ENCODE measurements at places on chromosomes 13 and 19.

- no peak overlapping the region for H3K27ac ChIP-seq
- H3K4me3 ChIP-seq = no peak overlapping the region
- DNase-seq = no peak
- H3K36me3 ChIP-seq = no peaks in the 10 kb centered on the region
- peaks cover 22% of the 10 kb centered on the region for H3K27me3 ChIP-seq
- H3K4me1 ChIP-seq = peaks cover 6% of the 10 kb centered on the region
These were observed 16.4 kb downstream of the TDRD12 start for GRCh38 chr19:32735936-32736335.

GRCh38 chr13:24251525-24251924 is 57.9 kb upstream of the C1QTNF9 start:
- no peak overlapping the region for H3K27ac ChIP-seq
- H3K27me3 ChIP-seq = no peaks in the 10 kb centered on the region
- peaks cover 14% of the 10 kb centered on the region for H3K36me3 ChIP-seq
- H3K4me3 ChIP-seq = no peak overlapping the region
- no peak for DNase-seq

GRCh38 chr19:4369888-4370260 is 26.5 kb downstream of the MPND start:
- no peak for DNase-seq
- peaks cover 5% of the 10 kb centered on the region for H3K4me1 ChIP-seq
- H3K36me3 ChIP-seq = peaks cover 1% of the 10 kb centered on the region
- H3K4me3 ChIP-seq = no peak overlapping the region
- H3K27ac ChIP-seq = peak overlapping the region; percentile 90

GRCh38 chr13:41405367-41405766 is 52.0 kb upstream of the RGCC start:
- no peak overlapping the region for H3K27ac ChIP-seq
- H3K36me3 ChIP-seq = no peaks in the 10 kb centered on the region
- H3K4me3 ChIP-seq = no peak overlapping the region
- no peaks in the 10 kb centered on the region for H3K4me1 ChIP-seq
- DNase-seq = no peak

DNA sequence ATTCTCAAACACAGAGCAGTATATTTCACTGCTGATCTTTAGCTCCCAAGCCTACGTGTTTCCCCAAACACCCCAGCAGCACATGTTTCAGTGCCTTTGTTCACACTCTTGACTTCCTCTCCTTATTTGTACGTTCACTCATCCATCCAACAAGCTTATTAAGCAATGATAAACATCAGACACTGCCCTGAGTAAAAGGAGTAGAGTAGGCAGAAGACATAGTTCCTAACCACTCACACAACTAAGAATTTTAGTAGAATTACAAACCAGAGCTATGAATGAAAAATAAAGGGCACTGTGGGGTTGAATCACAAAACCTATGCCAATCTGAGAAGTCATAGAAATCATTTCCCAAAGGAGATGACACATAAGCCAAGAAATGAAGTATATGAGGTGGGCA is 213.5 kb downstream of the DIAPH3 start:
- H3K4me1 ChIP-seq = peaks cover 3% of the 10 kb centered on the region
- H3K4me3 ChIP-seq = no peak overlapping the region
- H3K27me3 ChIP-seq = no peaks in the 10 kb centered on the region
- H3K27ac ChIP-seq = no peak overlapping the region
- H3K36me3 ChIP-seq = no peaks in the 10 kb centered on the region

DNA sequence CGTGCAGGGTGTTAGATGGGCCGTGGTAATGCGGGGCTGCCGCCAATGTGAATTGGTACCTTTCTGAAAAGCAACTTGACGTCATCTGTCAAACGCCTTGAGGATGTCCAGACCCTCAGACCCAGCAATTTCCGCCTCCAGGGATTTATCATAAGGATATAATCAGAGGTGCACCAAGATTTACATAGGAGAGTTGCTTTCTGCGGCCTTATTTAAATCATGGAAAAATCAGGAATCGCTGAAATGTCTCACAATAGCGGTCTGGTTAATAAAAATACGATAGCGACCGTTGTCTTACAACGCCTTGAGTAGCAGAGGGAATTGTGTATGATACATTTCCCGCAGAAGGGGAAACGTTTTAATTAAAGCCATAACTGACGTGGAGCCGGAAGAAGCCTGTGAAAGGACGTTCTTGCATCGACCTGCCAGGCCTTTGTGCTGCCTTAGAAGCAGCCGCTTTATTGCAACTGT is 32.3 kb upstream of the NDUFS7 start:
- no peak overlapping the region for H3K4me3 ChIP-seq
- peak overlapping the region; percentile 20 for H3K27ac ChIP-seq
- no peaks in the 10 kb centered on the region for H3K36me3 ChIP-seq
- H3K4me1 ChIP-seq = peaks cover 11% of the 10 kb centered on the region
- no peaks in the 10 kb centered on the region for H3K27me3 ChIP-seq

DNA sequence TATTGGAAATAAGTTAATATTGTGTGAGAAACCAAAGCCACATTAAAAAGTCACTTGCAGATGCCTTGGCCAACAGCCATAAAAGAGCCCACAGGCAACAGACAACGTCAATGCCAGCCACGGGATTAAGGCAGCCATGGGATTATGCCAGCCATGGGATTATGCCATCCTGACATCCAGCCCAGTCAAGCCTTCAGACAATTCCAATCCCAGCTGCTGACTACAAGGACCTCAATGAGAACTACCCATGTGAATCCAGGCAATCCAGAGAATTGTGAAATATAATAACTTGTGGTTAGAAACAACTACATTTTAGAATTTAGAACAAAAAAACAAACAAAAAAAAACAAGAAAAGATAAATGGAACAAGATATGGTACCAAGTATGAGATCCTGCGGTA is 356.6 kb downstream of the EFNB2 start:
- no peak overlapping the region for H3K4me3 ChIP-seq
- peaks cover 5% of the 10 kb centered on the region for H3K4me1 ChIP-seq
- no peak overlapping the region for H3K27ac ChIP-seq
- peaks cover 3% of the 10 kb centered on the region for H3K27me3 ChIP-seq
- DNase-seq = no peak

GRCh38 chr19:10431254-10431942 is 11.1 kb downstream of the PDE4A start:
- no peaks in the 10 kb centered on the region for H3K4me1 ChIP-seq
- peaks cover 70% of the 10 kb centered on the region for H3K27me3 ChIP-seq
- H3K27ac ChIP-seq = peak overlapping the region; percentile 85
- no peak for DNase-seq

- no peak overlapping the region for H3K4me3 ChIP-seq
- no peak overlapping the region for H3K27ac ChIP-seq
- H3K27me3 ChIP-seq = no peaks in the 10 kb centered on the region
- peaks cover 13% of the 10 kb centered on the region for H3K4me1 ChIP-seq
These were observed 1142.8 kb downstream of the PCDH9 start for GRCh38 chr13:66087269-66087710.

GRCh38 chr13:76009267-76009890 is 373.2 kb downstream of the LMO7 start:
- DNase-seq = no peak
- no peaks in the 10 kb centered on the region for H3K27me3 ChIP-seq
- no peaks in the 10 kb centered on the region for H3K4me1 ChIP-seq
- H3K4me3 ChIP-seq = no peak overlapping the region
- H3K36me3 ChIP-seq = no peaks in the 10 kb centered on the region
- no peak overlapping the region for H3K27ac ChIP-seq

DNA sequence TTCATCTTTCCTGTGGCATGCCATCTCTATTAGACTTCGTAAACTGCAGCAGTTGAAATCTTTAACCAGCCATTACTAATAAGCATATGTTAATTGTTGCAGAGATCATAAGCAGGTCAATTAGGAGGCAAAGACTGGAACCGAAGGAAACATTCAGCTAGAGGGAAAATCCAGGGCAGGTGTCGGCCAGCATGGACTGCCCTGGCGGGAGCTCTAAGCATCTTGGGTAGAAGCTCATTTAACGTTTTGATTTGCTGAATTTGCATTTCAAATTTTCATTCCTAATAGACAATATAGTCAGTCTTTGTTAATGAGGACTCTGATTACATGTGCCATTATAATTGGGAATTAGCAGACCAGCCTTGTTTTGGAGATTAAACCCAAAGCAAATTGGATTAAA is 238.6 kb downstream of the POU4F1 start:
- no peaks in the 10 kb centered on the region for H3K36me3 ChIP-seq
- no peaks in the 10 kb centered on the region for H3K27me3 ChIP-seq
- no peak overlapping the region for H3K27ac ChIP-seq
- H3K4me1 ChIP-seq = no peaks in the 10 kb centered on the region
- no peak overlapping the region for H3K4me3 ChIP-seq

DNA sequence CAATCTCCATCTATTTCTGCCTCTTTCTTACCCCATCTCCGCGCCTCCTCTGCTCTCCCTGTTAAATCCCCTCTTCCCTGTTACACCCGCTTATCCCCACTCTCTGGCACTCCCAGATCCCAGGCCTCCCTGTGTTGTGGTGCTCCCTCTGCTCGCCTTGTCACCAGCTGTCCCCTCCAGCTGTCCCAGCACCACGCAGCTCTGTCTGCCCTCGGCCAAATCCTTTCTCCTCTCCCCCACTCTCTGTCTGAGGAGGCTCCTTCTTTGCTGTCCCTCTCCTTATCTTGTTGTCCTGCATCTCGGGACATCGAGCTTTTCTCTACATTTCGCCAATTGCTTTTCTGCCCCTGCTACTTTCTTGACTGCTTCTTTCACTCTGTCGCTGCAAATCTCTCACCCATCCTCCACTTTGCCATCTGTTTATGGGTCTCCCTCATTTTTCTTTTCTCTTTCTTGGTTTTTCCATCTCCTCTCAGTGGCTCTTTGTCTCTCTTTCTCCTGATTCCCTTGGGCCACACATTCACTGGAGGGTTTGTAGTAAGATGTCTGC is 941 bp downstream of the ZNF160 start:
- peak overlapping the region; percentile 95 for H3K27ac ChIP-seq
- DNase-seq = no peak
- peaks cover 16% of the 10 kb centered on the region for H3K4me1 ChIP-seq
- H3K27me3 ChIP-seq = no peaks in the 10 kb centered on the region
- peak overlapping the region; percentile 92 for H3K4me3 ChIP-seq
- peaks cover 6% of the 10 kb centered on the region for H3K36me3 ChIP-seq

GRCh38 chr13:32267836-32268439 is 47.2 kb downstream of the ZAR1L start:
- no peaks in the 10 kb centered on the region for H3K4me1 ChIP-seq
- no peak overlapping the region for H3K27ac ChIP-seq
- no peak overlapping the region for H3K4me3 ChIP-seq
- H3K36me3 ChIP-seq = peaks cover 3% of the 10 kb centered on the region

GRCh38 chr13:28621449-28621848 is 37.5 kb upstream of the POMP start:
- no peak for DNase-seq
- H3K36me3 ChIP-seq = no peaks in the 10 kb centered on the region
- no peak overlapping the region for H3K4me3 ChIP-seq
- H3K4me1 ChIP-seq = no peaks in the 10 kb centered on the region

DNA sequence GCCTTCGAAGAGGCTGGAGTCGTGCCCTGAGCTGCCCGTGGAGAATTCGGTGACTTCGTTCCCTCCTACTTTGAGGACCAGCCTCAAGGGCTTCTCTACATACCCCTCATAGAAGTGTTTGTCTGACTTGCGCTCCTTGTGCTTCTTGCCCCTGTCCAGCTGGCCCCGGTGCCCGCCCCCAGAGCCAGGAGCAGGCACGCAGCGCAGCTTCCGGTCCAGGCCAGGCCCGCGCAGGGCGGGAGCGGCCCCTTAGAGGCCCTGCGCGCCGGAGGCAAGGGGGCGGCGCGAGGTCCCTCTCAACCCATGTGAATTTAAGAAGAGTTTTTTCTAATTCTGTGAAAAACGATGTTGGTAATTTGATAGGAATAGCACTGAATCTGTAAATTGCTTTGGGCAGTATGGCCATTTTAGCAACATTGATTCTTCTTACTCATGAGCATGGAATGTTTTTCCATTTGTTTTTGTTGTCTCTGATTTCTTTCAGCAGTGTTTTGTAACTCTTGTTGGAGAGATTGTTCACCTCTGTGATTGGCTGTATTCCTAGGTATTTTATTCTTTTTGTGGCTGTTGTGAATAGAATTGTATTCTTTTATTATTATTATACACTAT is 46.9 kb upstream of the SOX21 start:
- H3K4me3 ChIP-seq = no peak overlapping the region
- H3K36me3 ChIP-seq = peaks cover 4% of the 10 kb centered on the region
- no peaks in the 10 kb centered on the region for H3K27me3 ChIP-seq

DNA sequence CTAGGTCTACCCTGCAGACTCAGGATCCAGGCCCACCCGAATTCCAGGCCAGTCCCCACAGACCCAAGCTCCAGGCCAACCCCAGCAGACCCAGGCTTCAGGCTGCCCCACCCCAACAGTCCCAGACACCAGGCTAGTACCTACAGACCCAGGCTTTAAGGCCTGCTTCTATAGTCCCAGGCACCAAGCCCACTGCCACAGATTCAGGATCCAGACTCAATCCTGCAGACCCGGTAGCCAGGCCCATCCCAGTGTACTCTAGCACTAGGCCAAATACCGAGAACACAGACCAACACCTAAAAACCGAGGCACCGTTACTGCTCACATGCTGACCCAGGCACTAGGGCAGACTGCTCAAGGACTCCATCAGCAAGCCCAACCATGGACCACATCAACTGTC is 862.3 kb downstream of the UQCRFS1 start:
- H3K4me1 ChIP-seq = peaks cover 16% of the 10 kb centered on the region
- H3K27me3 ChIP-seq = peaks cover 57% of the 10 kb centered on the region
- H3K27ac ChIP-seq = no peak overlapping the region
- no peak overlapping the region for H3K4me3 ChIP-seq

GRCh38 chr13:95030821-95031343 is 270.4 kb downstream of the ABCC4 start:
- no peak overlapping the region for H3K4me3 ChIP-seq
- no peaks in the 10 kb centered on the region for H3K36me3 ChIP-seq
- no peak for DNase-seq
- H3K4me1 ChIP-seq = peaks cover 2% of the 10 kb centered on the region

- peaks cover 15% of the 10 kb centered on the region for H3K4me1 ChIP-seq
- H3K27ac ChIP-seq = peak overlapping the region; percentile 71
- DNase-seq = no peak
- H3K36me3 ChIP-seq = no peaks in the 10 kb centered on the region
These were observed 58.1 kb upstream of the KLF2 start for GRCh38 chr19:16266586-16266942.

GRCh38 chr13:36965767-36966166 is 33.4 kb downstream of the ALG5 start:
- peaks cover 19% of the 10 kb centered on the region for H3K36me3 ChIP-seq
- H3K4me1 ChIP-seq = no peaks in the 10 kb centered on the region

- H3K27ac ChIP-seq = no peak overlapping the region
- H3K4me1 ChIP-seq = peaks cover 2% of the 10 kb centered on the region
- no peak overlapping the region for H3K4me3 ChIP-seq
- no peak for DNase-seq
- H3K36me3 ChIP-seq = peaks cover 1% of the 10 kb centered on the region
These were observed 25.7 kb downstream of the SLC8A2 start for GRCh38 chr19:47445937-47446402.

Measured in progenitor cell of endocrine pancreas (in vitro differentiated cells).